WERI-Rb-1 (cell line): ENCODE measurements at places on chromosomes 3 and 15.

- DNase-seq, result no peak
Measured at GRCh38 chr3:192847941-192848340, 69.7 kb downstream of the MB21D2 start.

DNA sequence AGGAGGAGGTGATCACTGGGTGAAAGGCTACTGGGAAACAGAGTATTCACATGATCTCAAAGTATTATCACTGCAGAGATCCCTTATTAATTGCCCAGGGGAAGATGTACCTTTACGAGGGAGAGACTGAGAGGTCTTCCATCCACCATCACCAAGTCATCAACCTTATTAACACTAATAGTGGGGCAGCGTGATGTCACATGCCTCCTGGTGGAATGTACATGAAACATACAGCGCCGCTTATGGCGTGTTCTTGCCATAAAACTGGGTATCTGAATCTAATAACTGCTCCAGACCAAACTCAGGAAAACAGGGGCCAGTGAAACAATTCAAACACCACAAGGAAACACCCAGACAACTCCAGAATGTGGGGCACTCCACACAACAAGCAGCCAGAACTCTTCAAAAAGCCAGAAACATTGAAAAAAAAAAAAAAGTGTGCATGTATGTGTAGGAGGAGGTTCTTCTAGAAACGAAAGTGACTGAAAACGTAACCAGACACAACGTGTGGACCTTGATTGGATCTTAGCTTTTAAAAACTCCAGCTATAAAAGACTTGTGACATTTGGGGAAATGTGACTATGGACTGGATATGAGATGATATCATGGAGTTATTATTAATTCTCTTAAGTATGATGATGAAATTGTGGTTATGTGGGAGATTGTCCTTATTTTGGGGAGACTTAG, 4.6 kb downstream of the STIMATE start:
- no peak for DNase-seq

- no peak for DNase-seq
Measured at GRCh38 chr3:87837076-87837475, 221.7 kb downstream of the CGGBP1 start.

DNA sequence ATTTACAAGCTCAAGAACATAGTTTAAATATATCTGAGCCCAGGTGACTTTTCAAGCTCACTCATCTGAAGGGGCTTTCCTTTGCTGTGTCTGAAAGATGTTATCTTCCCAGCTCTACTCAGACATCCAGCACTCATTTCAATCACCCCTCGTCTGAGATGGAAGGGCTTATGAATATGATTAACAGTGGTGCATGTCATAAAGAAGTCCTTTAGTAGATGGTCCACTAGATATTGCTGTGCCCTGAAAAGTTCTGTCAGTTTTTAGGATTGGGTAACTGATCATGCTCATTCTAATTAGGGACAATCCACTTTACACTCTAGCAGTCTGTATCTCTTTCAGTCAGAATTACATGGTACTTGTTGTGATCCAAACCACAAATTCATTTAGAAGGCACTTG, 28.3 kb downstream of the RETNLB start:
- no peak for DNase-seq

GRCh38 chr3:50708620-50709019, 33.9 kb downstream of the DOCK3 start:
- no peak for DNase-seq

GRCh38 chr3:58492494-58492905, 604 bp downstream of the KCTD6 start:
- no peak for DNase-seq

GRCh38 chr3:195855471-195856409, 44.0 kb upstream of the MUC4 start:
- no peak for DNase-seq

DNA sequence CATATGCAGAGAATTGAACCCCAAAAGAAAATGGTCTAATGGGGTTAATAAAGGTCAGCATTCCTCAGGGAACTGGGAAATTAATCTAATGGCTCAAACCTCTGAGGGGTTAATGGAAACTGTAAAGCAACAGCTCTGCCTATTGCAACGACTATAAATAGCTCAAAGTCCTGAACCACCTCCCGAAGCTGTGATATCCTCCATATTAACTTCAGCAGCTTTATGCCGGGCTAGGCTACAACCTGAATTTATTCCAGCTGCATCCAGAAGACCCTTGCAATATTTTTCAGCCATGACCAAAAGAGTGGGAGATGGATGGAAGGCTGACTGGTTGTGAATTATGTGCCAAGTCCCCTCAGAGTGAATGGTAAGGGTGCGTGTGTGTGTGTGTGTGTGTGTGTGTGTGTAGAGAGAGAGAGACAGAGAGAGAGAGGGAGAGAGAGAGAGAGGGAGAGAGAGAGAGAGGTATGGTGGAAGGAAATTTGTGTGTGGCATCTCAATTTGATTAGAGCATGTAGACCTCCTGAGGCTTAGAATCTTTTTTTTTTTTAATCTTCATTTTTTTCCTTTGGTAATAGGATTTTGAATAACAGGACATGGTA, 109.9 kb downstream of the PDCD6IP start:
- DNase-seq, result no peak

DNA sequence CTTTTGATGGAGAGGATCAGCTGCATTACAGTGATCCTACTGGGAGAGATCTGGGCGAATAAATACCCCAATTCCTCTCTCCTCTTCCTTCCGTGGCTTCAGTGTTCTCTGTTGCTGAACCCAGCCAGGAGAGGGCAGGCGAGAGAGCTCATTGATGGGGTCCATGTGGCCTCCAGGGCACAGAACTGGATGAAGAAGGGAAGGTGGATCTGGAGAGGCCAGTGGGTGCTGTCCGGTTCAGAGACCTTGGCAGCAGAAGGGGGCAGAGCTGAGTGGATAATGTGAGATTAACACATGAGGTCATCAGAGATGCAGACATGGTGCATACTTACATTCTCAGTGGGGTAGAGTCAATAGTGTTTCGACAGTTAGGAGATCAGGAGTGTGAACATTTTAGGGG, 193.6 kb downstream of the CLSTN2 start:
- peak; percentile 88 for DNase-seq
